ENCODE measurements at places on chromosomes 16 and 17.

GRCh38 chr17:55286681-55287589 is 22.2 kb downstream of the HLF start:
- DNase-seq, result no peak

DNA sequence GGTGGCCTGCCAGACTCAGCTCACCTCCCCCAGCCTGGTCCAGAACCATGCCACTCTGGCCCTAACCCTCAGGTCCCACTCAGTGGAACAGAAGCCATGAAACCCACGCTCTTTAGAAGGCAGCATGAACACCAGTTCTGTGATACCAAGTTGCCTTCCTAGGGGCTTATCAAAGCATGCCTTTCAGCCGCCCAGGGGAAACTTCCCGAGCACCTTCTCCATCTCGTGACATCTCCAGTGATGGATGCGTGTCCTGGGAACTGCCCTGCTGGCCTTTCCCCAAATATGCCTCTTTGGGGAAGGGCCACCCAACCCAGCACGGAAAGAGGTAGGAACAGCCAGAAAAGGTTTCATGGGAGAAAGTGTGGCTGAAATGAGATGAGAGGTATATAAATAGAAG is 8.3 kb downstream of the CCDC42 start:
- DNase-seq, result no peak

DNA sequence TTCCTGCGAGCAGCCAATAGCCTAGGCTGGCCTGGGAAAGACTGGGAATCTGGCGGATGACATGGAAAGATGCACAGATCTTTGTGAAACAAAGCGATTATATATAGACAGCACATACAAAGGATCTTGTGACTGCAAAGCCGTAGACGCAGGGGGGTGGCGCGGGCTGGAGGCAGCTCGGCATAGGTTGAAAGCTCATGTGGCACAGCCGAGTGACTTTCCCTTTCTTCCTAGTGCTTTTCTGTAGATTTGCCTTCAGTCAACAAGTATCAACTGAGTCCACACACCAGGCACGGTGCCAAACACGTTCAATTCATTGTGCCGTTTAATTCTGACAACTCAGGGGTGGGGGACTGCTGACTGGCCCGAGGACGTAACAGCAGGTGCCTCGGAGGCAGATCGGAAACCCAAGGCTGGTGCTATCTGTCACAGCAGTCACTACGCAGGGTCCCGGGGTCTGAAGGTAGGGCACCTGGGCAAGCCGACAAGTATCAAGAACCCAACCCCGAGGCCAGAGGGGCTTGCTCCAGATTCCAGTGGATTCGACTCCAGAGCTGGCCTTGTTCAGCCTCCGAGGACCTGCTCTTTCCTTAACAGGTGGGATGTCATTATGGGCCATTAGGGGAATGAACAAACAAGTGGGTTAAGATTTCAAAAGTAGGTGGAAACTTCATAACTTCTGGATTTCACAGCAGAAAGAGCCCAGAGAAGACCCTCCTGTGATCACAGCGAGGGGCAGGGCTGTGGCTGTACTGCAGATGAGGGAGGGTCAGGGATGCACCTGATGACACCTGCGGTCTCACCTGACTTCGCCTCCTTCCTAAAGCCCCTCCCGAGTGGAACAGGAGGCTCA is 5.9 kb downstream of the PAM16 start:
- DNase-seq, result no peak

GRCh38 chr17:31008374-31009041 is 37.7 kb downstream of the RNF135 start:
- no peak for DNase-seq

GRCh38 chr17:2207815-2208515 is 95.6 kb downstream of the SMG6 start:
- DNase-seq, result no peak

- DNase-seq, result no peak
These were observed 26.0 kb upstream of the HNF1B start for GRCh38 chr17:37770631-37771518.

- DNase-seq, result peak; percentile 64
These were observed 308.9 kb upstream of the DYNLRB2 start for GRCh38 chr16:80231888-80232287.

DNA sequence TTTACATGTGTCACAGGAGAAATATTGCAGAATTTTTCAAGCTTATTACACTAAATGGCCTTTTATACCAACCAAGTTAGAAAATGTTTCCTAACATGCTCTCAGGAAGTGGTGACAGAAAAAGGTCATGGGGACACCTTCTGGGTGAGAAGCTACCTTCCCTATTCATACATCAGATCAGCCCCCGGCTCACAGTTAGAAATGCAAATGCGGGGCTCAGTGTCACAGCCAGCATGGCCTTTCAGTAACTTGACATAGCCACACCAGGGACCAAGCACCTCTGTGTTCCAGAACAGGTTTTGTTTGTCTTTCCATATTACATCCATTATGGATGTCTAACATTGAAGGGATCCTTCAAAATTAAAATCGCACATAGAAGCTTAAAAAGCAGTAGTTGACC is 59.5 kb downstream of the CHD9NB start:
- no peak for DNase-seq

GRCh38 chr16:19785512-19786130 is 67.5 kb downstream of the IQCK start:
- no peak for DNase-seq

- peak; percentile 38 for DNase-seq
These were observed 84.9 kb downstream of the HS3ST2 start for GRCh38 chr16:22898874-22899348.

GRCh38 chr16:79839466-79840341 is 239.2 kb upstream of the MAF start:
- no peak for DNase-seq

GRCh38 chr16:21211486-21211885 is at the start of gene ZP2:
TSS of gene ZP2 (minus strand) at chr16:21211574. CDS start at chr16:21211547, 27 bp downstream.
- DNase-seq, result no peak

DNA sequence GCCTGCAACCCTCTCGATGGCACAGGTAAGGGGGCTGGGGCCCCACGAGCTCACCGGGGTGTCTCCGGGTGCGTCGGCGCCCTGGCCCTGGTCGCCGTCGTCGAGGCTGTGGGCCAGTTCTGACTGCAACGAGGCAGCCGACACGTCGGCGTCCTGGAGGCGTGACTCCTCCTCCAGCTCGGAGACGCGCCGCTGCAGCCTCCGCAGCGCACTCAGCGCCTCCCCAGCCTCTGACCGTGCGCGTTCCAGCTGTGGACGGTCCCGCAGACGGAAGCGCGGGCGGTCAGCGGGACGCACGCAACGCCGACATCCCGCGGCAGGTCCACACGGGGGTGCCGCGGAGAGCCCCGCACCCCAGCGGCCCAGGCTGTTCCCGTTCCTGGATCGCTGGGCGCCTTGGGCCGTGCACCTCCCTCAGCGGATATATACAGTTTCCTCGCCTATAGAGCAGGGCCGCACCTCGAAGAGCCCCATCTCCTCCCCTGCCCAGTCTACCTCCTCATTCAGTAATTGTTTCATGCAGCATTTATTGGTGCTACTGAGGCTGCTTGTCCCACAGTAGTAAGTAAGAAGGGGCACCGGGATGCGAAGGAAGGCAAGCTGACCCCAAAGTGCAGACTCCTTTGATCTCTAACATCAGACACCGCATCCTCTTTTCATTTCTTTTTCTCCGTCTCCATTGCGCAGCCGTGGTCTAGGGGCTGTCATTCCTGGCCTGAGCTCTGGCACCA is 5.8 kb downstream of the THOC6 start:
- no peak for DNase-seq

DNA sequence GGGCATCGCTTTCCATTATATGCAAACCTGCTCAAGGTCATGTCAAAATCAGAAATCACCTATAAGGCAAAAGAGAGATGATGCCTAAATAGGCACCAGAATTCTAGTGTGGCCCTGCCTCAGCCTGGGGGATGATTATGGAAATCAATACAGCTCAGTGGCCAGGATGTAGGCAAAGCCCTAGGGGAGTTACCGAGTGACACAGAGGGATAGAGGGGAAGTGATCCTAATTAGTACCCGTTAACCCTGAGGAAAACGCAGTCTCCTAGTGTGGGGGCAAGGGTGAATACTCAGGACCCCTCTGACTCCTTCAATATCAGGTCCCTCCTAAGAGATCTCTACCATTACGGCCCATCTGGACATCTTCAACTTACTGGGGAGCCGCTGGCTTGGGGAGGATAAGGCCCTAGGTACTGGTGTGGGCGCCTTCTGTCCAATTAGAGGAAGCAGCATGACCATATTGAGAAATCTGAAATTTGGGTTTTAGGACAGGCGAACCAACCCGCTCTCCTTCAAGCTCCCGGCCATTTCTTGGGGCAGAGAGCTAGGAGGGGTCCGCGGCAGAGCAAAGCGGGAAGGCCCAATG is 725 bp downstream of the NT5C3B start:
- DNase-seq, result no peak

DNA sequence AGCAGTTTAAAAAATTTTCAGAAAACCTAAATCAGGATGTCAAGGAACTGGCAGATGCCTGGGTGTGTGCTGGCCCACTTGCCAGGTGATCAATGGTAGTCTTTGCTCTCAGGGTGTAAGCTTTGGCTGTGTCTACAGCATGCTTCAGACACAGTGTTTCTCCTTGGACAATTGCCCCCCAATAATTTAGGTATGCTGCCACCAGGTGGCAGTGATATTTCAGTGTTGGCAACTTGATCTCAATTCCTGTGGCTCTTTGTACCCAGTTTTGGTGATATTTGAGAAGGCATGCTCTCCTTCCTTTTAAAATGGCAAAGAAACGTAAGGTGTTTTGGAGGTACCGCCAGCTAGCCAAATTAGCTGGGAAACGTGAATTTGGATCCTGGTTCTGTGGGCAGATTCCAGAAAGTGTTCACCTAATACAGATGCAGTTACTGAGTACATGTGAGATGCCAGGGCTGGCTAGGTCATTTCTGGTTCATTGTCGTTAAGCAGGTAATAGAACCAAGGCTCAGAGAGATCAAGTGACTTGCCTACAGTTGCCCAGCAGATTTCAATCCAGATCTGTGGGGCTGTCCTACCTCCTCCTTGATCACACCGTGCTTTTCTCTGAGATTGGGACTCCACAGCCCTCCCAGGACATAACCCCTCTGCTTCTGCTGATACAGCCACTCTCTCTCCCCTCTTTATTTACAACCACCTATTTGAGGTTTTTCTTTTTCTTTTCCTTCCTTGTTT is 155.6 kb upstream of the PLCG2 start:
- DNase-seq, result no peak

DNA sequence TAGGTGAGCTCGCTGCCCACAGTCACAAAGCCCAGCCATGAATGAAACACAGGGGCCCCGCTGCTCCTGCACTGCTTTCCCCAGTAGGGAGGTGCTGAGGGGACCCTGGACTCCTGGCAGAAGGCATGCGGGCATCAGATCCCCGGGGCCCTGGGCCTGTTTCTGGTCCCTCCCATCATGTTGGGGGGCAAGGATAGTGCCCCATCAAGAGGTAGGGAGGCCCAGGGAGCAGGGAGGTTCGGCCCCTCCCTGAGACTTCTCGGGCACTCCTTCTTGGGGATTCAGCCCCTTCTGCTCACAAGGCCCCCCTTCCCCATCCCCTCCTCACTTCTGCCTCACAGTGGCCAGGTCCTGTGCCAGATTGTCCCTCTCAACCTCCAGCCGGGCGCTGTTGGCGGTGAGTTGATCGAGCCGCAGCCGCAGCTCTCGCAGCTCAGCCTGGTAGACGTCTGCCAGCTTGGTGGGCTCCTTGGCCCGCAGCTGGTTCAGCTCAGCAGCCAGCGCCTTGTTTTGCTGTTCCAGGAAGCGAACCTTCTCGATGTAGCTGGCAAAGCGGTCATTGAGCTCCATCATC is 515 bp downstream of the GFAP start:
- DNase-seq, result no peak

GRCh38 chr17:79797492-79798298 is 818 bp upstream of the CBX8 start:
- no peak for DNase-seq

DNA sequence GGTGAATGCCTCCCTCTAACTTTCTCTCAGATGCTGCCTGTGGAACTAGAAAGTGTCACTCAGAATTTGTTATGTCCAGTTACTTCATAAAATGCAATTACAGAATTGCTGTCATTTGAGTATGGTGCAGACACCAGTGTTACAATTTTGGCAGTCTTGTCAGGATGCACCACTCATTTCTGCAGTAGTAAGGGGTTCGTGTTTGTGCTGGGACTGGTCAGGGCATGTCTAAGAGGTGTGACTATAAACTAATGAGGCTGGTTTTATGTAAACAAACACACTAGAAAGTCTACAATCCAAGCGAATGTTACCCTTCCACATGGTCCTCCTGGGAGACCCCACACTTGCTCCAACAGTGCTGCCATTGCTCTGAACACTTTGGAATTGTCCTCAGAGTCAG is 206.2 kb downstream of the ANKFN1 start:
- DNase-seq, result no peak

- no peak for DNase-seq
These were observed 2.9 kb downstream of the STARD3 start for GRCh38 chr17:39639566-39640458.

- DNase-seq, result no peak
These were observed 10.7 kb downstream of the POLR3K start for GRCh38 chr16:42691-43090.

DNA sequence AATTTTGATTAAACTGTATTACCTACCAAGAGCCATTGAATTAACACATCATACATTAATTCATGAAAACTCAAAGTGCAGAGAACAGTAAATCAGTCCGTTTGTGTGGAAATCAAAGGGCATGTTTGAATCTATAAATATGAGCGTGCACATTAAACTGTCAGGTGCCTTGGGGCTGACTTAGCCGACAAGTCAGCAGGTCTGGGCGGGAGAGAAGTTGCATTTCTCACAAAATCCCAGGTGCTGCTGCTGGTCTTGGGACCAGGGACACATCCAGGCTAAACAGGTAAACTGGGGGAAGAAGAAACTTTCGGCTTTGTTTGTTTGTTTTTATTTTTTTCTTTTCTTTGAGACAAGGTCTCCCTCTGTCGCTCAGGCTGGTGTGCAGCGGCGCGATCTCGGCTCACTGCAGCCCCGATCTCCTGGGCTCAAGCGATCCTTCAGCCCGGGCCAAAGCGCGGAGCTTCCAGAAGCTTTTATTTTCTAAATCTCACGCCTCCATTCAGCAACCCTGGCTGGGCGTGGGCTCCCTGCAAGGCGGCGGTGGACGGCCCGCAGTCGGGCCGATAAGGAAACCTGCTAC is 213.9 kb downstream of the MRTFB start:
- no peak for DNase-seq

- no peak for DNase-seq
These were observed 5.7 kb upstream of the SPNS2 start for GRCh38 chr17:4492721-4493561.
